ENCODE measurements at places on chromosomes 4 and X.
A peak's percentile ranks its signal among the peaks of the same experiment; 100 is the strongest.

DNA sequence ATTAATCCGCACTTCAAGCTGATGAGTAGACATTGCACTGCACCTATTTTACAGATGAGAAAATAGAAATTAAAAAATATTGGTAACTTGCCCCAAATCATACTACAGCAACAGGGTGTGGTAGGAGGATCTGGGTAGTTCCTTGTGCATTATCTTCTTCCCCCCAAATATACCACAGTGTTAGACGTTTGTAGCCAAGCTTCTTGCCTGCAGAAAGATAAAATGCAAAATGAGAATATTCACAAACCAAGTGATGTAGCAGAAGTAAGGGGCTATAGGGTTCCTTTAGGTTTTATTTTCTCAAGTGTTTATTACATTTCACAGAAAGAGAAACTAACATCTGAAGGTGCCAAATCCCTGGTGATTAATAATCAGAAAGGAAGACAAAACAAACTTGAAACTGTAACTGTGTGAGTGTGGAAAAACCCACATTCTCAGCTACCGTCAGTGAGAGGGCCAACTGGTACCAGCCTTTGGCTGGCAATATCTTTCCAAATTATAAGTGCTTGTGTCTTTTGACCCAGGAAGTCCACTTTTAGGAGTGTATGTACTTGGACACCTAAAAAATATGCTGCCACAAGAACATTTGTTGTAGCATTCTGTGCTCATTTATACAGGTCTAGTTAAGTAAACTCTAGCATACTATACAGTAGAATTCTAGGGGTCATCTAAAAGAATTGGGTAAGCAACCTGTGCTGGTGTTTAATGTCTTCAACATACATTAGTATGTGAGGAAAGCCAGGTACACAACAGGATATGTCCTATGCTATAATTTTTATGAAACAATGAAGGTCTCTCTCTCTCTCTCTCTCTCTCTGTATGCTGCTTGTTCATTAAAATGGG, 6.7 kb upstream of the CD38 start:
- no peak for DNase-seq

DNA sequence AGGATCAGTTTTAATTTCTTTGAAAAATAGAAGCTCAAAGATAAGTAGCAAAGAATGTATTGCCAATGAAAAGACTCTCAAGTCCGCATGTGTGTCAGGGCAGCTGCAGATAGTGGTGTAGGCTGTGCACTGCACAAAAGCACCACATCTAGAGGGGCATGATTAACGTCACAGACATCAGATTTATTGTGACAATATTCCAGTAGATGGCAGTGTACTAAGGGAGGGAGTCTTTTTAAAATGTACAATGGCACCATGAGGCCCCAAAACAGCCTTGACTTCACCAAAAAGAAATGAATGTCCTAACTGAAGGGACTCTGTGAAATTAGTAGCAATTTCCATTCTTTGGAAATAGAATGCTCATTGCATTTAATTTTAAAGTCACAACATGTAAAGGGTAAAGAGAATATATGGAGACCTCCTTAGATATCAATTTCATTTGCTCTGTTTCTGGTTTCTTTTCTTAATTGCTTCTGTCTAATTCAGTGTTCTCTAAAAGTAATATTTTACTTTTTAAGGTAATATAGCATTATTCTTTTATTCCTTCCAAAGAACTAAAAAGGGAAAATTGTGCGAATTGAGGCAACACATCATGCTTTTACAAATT, 98.4 kb downstream of the ZNF827 start:
- DNase-seq: no peak

DNA sequence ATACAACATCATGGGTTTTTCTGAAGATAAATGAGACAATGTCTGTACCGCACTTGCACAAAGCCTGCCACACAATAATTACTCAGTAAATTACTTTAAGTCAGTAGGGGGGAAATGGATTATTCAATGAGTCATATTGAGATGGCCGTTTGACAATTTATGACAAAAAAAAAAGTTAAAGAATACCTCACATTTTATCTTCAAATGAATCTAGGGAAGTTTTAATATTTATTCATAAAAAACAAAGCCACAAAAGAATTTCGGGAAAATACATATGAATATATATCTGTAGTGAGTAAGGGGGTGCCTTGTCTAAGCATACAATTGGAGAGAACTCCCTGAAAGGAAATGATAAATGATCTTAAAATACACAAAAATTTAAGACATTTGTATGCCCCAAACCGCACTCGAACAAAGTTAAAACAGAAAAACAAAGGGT, 197.0 kb upstream of the SLC7A11 start:
- DNase-seq: no peak

- no peak for DNase-seq
These were observed 5.9 kb upstream of the NR3C2 start for GRCh38 chr4:148448141-148448540.

DNA sequence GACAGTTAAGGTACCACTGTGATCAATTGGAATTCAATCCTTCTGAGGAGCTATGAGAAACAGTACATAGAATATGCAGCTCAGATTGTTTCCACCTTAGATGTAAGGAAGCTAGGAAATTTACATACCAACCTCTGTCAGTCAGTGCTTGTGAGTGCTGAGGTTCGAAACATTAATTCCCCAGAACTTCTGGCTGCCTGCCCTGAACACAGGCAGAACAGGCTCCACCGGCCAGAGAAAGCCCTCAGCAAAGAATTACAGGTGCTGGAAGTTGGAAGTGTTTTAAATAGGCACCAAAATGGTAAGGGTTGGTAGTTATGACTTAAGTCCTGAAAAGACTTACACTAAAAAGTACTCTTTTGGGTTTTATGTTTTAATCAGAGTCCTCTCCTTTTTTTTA, 651.8 kb downstream of the C4orf33 start:
- DNase-seq: no peak

- no peak for DNase-seq
These were observed 81.8 kb downstream of the CPZ start for GRCh38 chr4:8674311-8674885.

DNA sequence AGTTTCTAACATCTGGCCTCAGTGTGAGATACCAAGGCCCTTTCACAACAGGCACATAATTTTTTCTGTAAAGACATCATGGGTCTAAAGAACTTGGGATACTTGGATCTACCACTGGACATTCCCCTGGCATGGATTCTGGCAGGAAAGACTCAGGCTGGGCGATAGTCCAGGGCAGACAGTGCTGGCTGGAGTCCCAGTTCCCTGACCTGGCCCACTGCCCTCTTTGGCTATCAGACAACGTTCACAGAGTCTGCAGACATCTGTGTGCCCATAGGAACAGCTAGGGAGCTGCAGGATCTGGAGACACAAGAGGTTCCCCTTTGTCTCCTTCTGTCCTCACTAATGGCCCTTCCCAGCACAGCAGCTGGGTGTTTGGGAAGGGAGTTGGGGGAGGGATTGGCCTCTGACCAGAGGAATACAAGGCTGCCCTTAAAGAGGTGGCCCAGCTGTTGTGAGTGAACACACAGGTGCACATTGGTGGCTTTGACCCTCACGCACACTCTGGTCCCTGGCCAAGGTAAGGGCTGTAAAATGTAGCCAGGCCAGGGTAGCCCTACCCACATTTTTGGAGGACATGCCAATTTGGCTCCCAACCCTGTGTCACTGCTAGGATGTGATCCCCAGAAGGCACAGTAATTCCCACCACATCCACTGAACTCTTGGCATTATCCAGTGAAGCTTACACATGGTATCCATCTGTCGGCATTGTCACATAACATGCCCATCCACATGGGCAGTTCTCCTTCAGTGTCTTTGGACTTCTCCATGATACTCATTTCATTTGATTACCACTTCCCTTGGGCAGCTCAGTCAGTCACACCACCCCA, 72.3 kb downstream of the SOX3 start:
- DNase-seq: no peak

DNA sequence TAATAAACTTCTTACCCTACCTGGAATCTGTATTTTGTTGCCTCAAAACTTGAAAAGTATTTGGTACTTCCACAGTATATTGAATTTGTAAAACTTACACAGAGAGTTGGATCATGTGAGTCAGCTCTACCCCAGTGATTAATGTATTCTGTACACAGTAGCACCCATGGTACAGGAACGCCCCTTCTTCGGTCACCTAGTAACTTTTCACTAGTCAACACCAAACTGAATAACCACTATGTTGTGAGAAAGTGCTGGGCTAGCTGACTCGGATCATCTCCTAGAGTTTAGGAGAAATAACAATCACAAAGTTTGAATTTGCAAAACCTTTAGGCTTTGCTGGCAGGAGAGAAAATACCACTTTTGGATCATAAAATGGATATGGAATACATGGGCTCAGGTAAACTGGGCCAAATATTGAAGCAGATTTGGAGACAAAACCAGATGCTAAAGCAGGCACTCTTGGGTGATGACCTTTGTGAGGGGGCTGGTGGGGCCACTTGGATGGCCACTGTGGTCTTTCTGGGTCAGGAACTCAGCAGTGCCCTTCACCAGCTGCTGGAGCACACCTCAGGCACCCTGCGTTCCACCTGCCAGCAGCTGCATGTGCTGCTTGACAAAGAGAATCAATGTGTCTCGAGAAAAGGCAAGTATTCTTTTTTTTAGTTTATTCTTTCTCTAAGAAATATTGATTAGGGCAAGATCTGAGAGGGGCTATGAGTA, at the start of gene DTHD1:
TSS of gene DTHD1 (plus strand) at position 233 of the 723 bp plus-strand sequence. CDS start at position 376, 143 bp downstream.
- DNase-seq: peak; percentile 42

DNA sequence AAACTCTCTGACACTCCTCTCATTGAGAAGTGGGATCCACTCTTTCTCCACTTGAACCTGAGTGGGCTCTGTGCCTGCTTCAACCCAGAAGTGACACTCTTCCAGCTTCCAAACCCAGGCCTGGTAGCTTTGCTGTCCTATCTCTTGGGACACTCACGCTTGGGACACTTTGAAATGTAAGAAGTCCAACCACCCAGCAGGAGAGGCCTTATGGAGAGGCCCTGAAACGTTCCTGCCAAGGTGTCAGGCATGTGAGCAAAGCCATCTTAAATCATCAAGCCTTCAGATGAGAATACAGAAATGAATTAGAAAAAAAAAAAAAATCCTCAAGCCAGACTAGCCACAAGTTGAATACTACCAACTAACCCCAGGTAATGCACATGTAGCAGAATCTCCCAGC, 30.2 kb downstream of the RBM47 start:
- DNase-seq: no peak

- no peak for DNase-seq
These were observed 56.6 kb upstream of the NRK start for GRCh38 chrX:105765691-105766090.

DNA sequence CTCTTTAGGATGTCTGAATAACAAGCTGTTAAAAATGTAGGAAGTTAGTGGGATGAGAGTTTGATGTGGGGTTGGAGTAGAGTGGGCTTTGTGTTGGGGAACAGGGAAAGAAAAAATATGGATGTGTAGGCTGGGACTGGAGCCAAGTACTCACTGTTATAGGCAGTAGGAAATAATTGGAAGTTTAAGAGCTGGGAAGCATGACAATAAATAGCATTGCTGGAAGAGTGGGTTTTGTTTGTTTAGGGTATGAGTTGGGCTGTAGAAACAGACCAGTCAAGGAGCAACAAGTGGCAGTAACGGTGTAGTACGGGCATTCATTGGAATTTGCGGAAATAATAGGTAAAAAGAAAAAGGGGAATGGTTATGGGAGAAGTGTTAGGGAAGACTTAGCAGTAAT, 81.6 kb downstream of the KDM6A start:
- no peak for DNase-seq

- no peak for DNase-seq
These were observed 39.9 kb downstream of the CCNG2 start for GRCh38 chr4:77196866-77197265.

- DNase-seq: no peak
These were observed 53.3 kb downstream of the WFS1 start for GRCh38 chr4:6322761-6323566.

DNA sequence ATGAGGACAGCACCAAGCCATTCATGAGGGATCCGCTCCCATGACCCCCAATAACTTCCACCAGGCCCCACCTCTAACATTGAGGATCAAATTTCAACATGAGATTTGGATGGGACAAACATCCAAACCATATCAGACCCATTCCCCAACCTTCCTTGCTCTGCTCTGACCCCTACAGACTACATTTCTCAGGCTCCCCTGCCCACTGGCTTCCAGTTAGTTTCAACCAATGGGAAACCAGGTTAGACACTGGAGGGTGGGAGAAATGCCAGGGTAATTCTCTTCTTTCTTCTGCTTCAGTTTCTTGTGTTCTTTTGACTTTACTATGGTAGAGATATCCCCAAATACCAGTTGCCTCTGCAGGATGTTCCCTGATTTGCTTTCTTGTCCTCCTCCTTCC, 125.7 kb downstream of the CLCN4 start:
- DNase-seq: no peak

- no peak for DNase-seq
These were observed 166.5 kb downstream of the MAML3 start for GRCh38 chr4:139987502-139987850.

DNA sequence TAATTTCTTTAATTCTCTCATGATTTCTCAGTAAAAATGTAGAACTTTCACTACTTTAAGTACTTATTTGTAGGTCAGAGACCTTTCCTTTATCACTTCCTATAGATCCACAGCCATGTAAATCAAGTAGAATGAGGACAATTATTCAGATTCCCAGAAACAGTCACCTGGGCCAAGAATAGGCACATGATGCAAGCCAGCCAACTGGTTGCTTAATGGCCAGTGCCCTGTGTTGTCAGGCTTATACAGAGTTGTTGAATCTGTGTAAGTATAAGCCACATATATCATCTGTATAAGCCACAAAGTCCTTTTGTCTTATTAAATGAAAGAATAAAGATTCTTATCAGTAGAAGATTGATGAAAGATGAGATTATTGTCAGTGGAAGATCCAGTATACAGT, 5.2 kb downstream of the BANK1 start:
- no peak for DNase-seq

DNA sequence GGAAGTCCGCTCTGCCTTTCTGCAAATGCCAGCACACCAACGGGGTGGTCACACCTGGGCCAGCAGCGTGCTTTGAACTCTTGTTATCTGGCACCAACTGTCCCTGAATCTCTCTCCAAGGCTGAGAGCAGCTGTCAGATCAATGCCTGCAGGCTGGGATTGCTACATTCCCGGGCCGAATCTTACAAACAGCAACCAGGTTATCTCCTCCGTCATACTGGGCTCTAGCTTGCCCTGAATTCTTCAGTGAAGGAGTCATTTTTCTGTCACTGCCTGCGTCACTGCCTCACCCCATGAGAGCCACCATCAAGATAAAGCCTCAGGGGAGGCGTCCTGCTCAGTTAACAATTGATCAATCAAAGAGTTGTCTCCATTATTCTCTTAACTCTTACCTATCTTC, 329.4 kb upstream of the PPARGC1A start:
- DNase-seq: no peak
